CD4-positive, alpha-beta T cell (primary cell): ENCODE measurements at places on chromosomes 1 and 21.

- no peaks in the 10 kb centered on the region for H3K36me3 ChIP-seq
- H3K27ac ChIP-seq = no peak overlapping the region
- H3K4me1 ChIP-seq = no peaks in the 10 kb centered on the region
These were observed 18.7 kb upstream of the FAM78B start for GRCh38 chr1:166185526-166185925.

- H3K27ac ChIP-seq = no peak overlapping the region
- DNase-seq = no peak
- H3K27me3 ChIP-seq = no peaks in the 10 kb centered on the region
These were observed 47.9 kb upstream of the PRKACB start for GRCh38 chr1:84096176-84096575.

- DNase-seq = no peak
- H3K4me1 ChIP-seq = no peaks in the 10 kb centered on the region
- H3K4me3 ChIP-seq = no peak overlapping the region
- H3K36me3 ChIP-seq = no peaks in the 10 kb centered on the region
- no peak overlapping the region for H3K27ac ChIP-seq
These were observed 26.5 kb upstream of the VAV3 start for GRCh38 chr1:107991371-107992066.

GRCh38 chr1:70146488-70146887, 58.9 kb downstream of the LRRC40 start:
- H3K4me3 ChIP-seq = no peak overlapping the region
- H3K4me1 ChIP-seq = no peaks in the 10 kb centered on the region
- DNase-seq = no peak

GRCh38 chr1:26363549-26364448, 8.8 kb downstream of the ZNF683 start:
- no peak overlapping the region for H3K27ac ChIP-seq
- peak; percentile 87 for DNase-seq
- H3K36me3 ChIP-seq = no peaks in the 10 kb centered on the region
- no peaks in the 10 kb centered on the region for H3K27me3 ChIP-seq
- H3K4me3 ChIP-seq = no peak overlapping the region

DNA sequence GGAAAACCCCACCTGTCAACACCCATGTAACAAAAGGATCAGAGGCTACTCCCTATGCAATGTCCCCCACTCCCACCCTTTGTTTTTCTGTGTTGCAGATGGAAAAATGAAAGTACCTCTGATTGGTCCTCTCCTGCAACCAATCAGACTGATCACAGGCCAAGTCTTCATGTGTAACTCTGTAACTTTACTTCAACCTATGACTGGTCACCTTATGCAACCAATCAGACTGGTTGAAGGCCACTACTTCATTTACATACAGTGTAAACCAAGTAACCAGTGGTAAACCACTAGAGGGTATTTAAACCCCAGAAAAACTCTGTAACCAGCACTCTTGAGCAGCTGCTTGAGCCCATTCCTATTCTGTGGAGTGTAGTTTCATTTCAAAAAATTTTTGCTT, 266.3 kb upstream of the OLFM3 start:
- no peaks in the 10 kb centered on the region for H3K36me3 ChIP-seq
- no peak overlapping the region for H3K27ac ChIP-seq
- H3K27me3 ChIP-seq = no peaks in the 10 kb centered on the region
- no peak overlapping the region for H3K4me3 ChIP-seq

DNA sequence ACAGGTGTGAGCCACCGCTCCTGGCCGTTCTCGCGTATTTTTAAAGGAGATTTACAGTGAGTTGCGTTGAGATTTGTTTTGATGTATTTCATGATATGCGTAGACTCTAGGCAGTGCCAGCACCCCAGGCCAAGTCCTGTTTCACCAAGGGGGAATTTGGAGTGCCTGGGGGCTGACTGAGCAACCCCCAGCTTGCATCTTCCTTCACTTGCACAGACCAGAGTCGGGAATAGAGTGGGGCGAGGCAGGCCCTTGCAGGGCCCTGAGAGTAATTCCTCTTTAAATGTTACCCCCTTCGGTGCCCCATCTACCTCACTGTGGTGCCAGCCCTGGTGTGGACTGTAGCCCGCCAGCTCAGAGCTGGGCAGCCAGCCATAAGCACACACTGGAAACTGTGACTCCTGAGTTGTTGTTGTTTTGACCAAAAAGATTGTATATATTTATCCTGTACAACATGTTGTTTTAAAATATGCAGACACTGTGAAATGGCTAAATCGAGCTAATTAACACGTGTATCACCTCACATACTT, 269.5 kb downstream of the NPHP4 start:
- no peak overlapping the region for H3K4me3 ChIP-seq
- no peaks in the 10 kb centered on the region for H3K36me3 ChIP-seq
- no peak overlapping the region for H3K27ac ChIP-seq
- H3K27me3 ChIP-seq = peaks cover 8% of the 10 kb centered on the region

- H3K4me3 ChIP-seq = no peak overlapping the region
- no peak overlapping the region for H3K27ac ChIP-seq
- no peaks in the 10 kb centered on the region for H3K36me3 ChIP-seq
- DNase-seq = no peak
- peaks cover 8% of the 10 kb centered on the region for H3K4me1 ChIP-seq
- H3K27me3 ChIP-seq = no peaks in the 10 kb centered on the region
These were observed 42.5 kb upstream of the IL10 start for GRCh38 chr1:206814716-206815341.

- H3K27ac ChIP-seq = peak overlapping the region; percentile 96
- peaks cover 37% of the 10 kb centered on the region for H3K36me3 ChIP-seq
- H3K27me3 ChIP-seq = no peaks in the 10 kb centered on the region
- peaks cover 24% of the 10 kb centered on the region for H3K4me1 ChIP-seq
These were observed 672 bp downstream of the ENSA start for GRCh38 chr1:150628766-150629114.

- H3K36me3 ChIP-seq = peaks cover 33% of the 10 kb centered on the region
- DNase-seq = no peak
- H3K27me3 ChIP-seq = no peaks in the 10 kb centered on the region
- peak overlapping the region; percentile 97 for H3K27ac ChIP-seq
These were observed 864 bp upstream of the BTG2 start for GRCh38 chr1:203304391-203304918.

GRCh38 chr1:38829368-38829767, 30.2 kb downstream of the RRAGC start:
- no peak for DNase-seq
- H3K27ac ChIP-seq = no peak overlapping the region
- H3K4me3 ChIP-seq = no peak overlapping the region
- H3K4me1 ChIP-seq = no peaks in the 10 kb centered on the region

- DNase-seq = peak; percentile 98
- H3K27me3 ChIP-seq = no peaks in the 10 kb centered on the region
- peak within 1 kb of the TSS; percentile 96 for H3K27ac ChIP-seq
- H3K4me1 ChIP-seq = peaks cover 17% of the 10 kb centered on the region
- peak within 1 kb of the TSS; percentile 97 for H3K4me3 ChIP-seq
- no peaks in the 10 kb centered on the region for H3K36me3 ChIP-seq
These were observed at the start of gene GGPS1 for GRCh38 chr1:235328271-235329138. Gene GGPS1 (plus strand): TSS chr1:235328570. CDS start chr1:235335265, 6,695 bp downstream.

DNA sequence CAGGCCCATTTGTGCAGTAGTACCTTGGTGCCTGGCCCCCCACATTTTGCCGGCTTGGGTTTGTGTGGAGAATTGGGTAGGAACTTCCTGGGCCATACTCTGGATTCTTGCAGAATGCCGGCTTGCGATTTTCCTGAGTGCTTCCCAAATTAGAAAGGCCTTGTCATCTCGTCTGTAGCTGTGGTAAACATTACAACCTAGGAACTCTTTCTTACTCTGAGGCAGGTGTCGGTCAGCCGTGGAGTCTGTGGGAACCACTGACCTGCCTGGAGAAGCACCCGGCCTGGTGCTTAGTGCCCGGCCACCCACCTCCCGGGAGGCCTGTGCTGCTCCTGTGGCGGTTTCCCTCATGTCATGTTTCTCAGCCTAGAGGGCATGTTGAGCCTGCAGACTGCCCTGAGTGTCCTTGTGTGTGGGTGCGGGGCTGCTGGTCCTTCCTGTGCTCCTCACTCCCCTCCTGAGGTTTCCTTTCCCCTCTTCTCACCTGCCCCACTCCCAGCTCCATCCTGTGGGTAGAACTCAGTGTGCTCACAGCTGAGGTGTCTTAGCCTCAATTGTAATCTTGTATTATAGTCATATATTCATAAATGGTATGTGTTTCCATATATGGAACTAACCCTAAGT, 64.7 kb downstream of the S100B start:
- H3K4me3 ChIP-seq = no peak overlapping the region
- H3K4me1 ChIP-seq = peaks cover 14% of the 10 kb centered on the region
- H3K36me3 ChIP-seq = peaks cover 72% of the 10 kb centered on the region
- no peak overlapping the region for H3K27ac ChIP-seq

- H3K4me1 ChIP-seq = no peaks in the 10 kb centered on the region
- no peaks in the 10 kb centered on the region for H3K36me3 ChIP-seq
- H3K27ac ChIP-seq = no peak overlapping the region
- DNase-seq = no peak
- no peak overlapping the region for H3K4me3 ChIP-seq
These were observed 172.2 kb upstream of the ETV3 start for GRCh38 chr1:157310401-157310800.

DNA sequence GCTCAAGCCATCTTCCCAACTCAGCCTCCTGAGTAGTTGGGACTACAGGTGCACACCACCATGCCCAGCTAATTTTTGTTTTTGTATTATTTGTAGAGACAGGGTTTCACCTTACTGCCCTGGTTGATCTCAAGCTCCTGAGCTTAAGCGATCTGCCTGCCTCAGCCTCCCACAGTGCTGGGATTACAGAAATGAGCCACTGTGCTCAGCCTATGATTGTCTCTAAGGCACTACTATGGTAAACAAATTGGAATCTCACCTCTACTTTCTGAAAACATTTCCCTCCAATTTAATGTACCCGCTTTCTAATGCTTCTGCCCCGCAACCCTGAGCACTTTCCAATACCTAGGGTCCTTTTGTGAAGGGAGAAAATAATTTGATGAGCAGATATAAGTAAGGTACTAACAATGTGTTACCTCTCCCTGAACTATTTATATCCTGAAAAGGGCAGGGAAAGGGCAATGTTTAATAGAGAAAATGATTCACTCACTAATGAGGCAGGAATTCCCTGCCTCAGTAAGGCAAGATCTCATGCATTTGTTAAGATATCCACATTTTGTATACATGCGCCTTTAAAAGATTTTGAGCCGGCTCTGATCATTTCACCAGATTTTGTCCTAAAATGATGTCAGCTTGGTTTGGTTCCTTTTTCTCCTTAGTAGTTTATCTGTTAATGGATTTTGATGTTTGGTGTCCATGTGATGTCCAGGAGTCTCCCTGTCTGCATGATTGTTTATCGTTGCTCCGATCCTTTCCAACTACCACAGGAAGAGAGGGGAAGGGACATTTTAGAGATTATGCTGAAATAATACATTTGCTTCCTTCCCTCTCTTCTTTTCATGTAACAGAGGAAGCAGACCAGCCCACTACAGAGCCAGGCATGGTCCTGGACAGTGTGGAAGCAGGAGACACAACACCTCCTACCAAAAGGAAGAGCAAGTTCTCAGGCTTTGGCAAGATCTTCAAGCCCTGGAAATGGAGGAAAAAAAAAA, 47.3 kb upstream of the RCC1 start:
- no peak overlapping the region for H3K4me3 ChIP-seq
- peaks cover 2% of the 10 kb centered on the region for H3K4me1 ChIP-seq
- H3K27me3 ChIP-seq = no peaks in the 10 kb centered on the region
- DNase-seq = no peak
- peaks cover 18% of the 10 kb centered on the region for H3K36me3 ChIP-seq

DNA sequence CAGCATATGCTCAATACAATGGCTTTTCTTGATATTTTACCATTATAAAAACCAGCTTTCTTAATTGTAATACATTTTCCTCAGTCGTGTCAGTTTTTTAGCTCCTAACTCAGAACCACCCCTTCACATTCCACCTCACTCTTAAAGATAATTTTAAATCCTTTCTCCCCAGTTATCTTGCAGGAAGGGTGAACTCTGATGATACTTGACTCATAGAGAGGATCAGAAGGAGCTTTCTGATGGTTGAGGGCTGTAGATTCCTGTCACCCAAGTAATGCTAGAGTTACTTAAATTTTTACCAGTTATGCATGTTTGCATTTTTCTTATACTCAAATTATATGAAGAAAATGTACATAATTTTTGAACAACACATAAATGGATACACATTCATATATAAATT, 233.7 kb downstream of the NCAM2 start:
- no peaks in the 10 kb centered on the region for H3K27me3 ChIP-seq
- H3K4me1 ChIP-seq = no peaks in the 10 kb centered on the region
- no peak overlapping the region for H3K4me3 ChIP-seq
- H3K36me3 ChIP-seq = no peaks in the 10 kb centered on the region
- DNase-seq = no peak

DNA sequence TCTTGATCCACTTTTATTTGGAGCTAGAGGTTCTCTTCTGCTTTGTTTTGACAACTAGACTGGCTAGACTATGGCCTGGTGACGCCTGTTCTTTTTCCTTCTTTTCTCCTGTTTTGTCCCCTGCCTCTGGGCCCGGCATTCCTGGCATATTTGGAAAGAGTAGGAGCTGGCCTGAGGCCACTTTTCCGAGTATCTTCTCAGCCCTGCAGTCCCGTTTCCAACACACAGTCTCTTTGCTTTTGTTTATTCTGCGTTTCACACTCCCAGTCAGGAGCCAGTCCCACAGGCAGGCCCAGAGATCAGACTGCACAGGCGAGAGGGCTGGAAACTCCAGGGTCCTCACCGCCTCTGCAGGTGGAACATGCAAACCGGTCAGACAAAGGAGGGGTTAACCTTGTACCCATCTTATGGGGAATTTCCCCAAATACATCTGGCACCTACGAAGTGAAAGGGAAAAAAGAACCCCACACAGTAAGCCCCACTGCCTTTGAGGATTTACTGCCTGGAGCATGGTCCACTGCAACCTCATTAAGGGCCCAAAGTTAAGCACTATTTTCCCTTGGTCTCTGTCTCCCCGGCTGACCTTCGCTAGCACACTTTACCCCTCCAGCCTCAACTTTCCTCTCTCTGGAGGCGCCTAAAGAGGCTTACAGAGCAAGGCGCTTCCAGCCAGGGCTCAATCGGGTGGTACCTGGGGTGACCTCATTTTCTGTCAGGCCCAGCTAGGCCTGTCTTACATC, 141.1 kb downstream of the TOMM20 start:
- peaks cover 40% of the 10 kb centered on the region for H3K4me1 ChIP-seq
- DNase-seq = no peak
- H3K4me3 ChIP-seq = no peak overlapping the region
- no peaks in the 10 kb centered on the region for H3K27me3 ChIP-seq
- H3K27ac ChIP-seq = no peak overlapping the region

DNA sequence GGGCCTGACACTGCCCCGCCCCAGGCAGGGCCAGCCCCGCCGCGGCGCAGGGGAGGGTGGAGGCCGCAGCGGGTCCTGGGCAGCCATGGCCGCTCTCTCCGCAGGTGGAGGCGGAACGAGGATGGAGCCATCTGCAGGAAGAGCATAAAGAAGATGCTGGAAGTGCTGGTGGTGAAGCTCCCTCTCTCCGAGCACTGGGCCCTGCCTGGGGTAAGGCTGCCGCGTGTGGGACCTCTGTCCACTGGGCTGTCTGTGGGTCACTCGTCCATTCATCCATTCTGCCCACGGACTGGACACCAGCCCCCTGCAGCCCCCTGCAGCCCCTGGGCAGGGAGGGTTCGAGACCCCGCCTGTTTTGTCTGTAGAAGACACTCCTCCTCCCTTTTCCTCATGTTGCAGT, 18.4 kb upstream of the LRRC3 start:
- H3K4me3 ChIP-seq = no peak overlapping the region
- no peak for DNase-seq
- H3K27me3 ChIP-seq = no peaks in the 10 kb centered on the region
- H3K4me1 ChIP-seq = no peaks in the 10 kb centered on the region
- no peak overlapping the region for H3K27ac ChIP-seq
- no peaks in the 10 kb centered on the region for H3K36me3 ChIP-seq
